ENCODE measurements at places on chromosomes 7 and 10. TPM values are rescaled to one million over a fixed set of nuclear protein-coding genes. Genes with fewer than 3 reads are reported as not detected.

Gene TSPAN15
- total RNA-seq, result 5.5 TPM

Gene AEBP1
- total RNA-seq, result 165 TPM

Gene CLCN1
- not detected for total RNA-seq

Gene NEUROG3
- not detected for total RNA-seq

Gene LLCFC1
- total RNA-seq, result not detected

Gene PNLIPRP3
- total RNA-seq, result not detected

Gene UCMA
- total RNA-seq, result not detected
